ENCODE measurements at places on chromosomes 1 and 21.

GRCh38 chr1:193657552-193657951 is 471.1 kb upstream of the B3GALT2 start:
- DNase-seq: no peak

DNA sequence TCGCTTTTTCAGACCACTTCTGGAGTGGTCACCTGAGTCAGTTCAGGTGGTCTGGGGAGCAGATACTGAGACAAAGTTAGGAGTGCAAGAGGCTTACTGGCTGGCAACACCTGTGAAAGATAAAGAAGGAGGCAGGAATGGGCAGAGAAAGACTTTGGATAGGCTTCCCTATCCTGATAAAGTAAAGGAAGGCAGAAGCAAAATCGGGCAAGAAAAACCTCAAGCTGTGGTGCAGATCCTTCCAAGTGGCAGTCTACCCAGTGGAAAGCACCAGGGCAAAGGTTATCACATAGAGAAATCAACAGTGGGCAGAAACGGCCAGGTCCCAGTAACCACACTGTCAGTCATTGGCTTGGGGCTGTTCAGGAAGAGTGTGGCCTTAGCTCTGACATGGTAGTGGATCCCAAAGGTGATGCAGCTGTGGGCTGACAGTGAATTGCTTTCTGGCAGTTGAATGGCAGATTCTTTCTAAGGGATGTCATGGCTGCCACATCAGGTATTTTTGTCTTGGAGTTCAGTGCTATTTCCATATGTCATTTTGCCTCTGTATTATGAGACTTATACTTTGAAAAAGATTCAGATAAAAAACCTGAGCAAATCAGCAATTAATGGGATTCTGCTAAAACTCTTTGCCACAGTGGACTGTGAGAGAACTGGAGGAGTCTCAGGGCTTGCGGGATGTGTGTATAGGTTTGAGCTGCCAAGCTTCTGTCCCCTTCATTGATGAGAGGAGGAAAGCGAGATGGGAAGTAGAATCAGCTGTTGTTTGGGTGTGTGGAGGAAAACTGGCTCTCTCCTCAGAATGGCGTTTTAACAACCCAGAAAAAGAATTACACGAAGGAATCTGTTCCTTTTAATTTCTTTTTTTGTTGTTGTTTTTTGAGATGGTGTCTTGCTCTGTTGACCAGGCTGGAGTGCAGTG is 8.1 kb upstream of the CGN start:
- DNase-seq: no peak

DNA sequence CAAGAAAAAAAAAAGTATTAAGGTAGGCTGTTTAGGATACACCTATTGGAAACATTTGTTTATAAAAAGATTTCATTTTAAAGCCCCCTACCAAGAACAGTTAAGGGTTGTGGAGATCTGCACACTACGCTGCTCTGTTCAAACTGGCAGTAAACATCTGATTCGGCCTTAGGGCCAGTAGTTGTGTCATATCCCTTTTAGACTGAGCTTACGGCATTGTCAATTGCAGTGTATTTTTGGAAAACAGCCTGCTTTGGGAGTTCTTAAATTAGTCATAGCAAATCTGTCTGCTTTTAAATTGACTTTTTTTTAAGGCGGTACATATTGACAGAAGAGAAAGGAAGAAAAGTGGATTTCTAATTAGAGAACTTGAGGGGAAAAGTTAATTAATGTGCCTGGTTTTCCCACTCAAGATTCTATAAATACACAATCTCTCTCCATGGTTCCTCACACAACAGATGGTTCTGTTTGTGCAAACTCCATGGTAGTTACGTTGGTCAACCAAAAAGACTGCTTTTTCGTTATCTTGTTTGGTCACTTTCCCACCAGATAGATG is 1.7 kb upstream of the ELK4 start:
- DNase-seq: no peak

DNA sequence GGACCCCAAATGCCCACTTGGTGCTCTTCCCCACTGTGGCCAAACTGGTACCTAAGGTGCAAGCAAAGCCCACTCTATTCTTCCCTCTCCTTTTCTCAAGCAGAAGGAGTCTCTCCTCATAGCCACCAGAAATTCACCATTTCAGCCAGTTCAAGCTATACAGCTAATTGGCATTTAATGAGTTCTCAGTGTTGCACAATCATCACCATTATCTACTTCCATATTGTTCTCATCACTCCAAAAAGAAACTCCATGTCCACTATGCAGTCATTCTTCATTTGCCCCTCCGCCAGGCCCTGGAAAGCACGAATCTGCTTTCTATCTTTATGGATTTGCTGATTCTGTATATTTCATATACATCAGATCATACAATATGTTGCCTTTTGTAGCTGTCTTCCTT is 9.9 kb upstream of the ATG4C start:
- DNase-seq: no peak

DNA sequence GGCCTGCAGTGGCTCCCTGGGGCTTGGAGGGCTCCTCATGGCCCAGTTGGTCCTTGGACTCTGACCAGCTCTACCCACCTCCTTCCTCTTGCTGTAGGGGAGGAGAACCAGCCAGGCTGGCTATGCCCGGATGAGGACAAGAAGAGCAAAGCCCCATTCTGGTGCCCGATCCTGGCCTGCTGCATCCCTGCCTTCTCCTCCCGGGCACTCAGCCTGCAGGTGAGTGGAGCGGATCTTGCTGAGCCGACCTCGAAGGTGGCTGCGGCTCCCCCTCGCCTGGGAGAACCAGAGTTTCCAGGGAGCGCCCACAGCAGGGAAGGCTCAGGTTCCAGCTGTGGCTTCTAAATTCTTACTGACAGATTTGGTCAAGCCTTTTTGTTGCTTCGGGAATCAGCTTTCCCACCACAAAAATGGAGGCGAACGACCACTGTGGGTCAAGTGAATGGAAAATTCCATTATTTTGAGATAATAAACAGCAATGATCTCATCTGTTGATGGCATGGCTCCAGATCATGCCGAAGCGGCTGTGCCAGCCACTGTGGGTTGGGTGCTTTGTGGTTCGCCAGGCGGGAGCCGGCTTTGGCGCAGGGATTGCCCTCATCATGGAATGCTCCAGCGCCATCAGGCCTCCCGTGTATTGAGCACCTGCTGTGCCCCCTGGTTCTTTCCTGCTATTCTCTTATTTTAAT is 106.5 kb upstream of the ACTL8 start:
- DNase-seq: no peak

- no peak for DNase-seq
These were observed 9.1 kb downstream of the NES start for GRCh38 chr1:156667968-156668709.

GRCh38 chr1:180778782-180779398 is 133.8 kb upstream of the KIAA1614 start:
- no peak for DNase-seq

GRCh38 chr1:7145947-7146346 is 360.7 kb downstream of the CAMTA1 start:
- no peak for DNase-seq

DNA sequence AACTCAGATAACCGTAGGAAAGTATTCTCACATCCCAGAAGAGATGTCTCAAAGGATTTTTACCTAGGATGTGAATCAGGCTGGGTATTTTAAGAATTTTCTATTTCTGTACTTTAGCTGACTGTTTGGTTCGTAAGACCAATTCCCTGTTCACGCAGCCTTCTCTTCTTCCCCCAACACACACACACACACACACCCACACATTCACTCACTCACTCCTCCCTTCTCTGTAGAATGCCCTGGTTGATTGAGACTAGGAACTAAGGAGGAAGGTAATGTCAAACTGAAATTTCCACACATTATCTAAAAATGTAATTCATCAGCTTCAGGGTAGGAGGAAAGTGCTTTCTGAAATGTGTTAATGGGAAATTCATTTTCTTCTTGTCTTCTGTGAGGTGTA is 43.5 kb downstream of the ELAVL4 start:
- DNase-seq: no peak

- no peak for DNase-seq
These were observed 10.1 kb upstream of the ABCA4 start for GRCh38 chr1:94130851-94131595.

DNA sequence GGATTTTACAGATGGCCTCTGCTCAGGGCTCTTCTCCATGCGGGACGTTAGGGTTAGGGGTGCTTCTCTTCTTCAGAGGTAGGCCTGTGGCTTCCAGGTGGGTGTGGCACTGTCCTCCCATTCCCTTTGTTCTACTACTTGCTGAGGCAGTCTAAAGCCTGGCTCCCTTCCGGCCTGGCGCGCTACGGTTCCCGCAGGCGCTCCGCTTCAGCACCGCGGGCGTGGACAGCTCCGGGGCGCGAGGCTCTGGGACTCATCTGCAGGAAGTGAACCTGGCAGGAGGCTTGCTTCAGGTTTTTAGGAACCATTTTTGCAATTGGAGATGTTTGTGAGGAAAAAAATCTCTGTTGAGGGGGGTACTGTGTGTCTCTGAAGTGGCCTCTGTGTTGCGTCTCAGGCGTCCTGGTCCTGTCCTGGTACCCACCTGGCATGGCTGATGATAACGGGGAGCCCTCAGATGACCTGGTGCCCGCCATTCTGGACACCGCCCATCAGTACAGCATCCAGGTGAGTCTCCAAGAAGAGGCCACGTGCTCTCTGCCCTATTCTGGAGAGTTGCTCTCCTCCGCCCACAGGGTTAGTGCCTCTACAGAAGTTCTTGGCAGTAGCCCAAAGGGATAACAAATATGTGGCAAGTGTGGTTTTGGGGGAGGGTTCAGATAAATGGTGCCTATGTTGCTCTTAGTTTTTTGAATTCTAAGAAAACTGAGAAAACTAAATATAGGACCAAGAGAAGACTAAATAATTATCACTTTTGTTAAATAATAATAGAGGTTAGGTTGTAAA is 1.9 kb downstream of the MANEAL start:
- DNase-seq: peak; percentile 46

GRCh38 chr1:244545511-244545910 is 84.4 kb downstream of the CATSPERE start:
- no peak for DNase-seq

GRCh38 chr1:6259491-6260362 is 1.2 kb downstream of the GPR153 start:
- DNase-seq: peak; percentile 74

DNA sequence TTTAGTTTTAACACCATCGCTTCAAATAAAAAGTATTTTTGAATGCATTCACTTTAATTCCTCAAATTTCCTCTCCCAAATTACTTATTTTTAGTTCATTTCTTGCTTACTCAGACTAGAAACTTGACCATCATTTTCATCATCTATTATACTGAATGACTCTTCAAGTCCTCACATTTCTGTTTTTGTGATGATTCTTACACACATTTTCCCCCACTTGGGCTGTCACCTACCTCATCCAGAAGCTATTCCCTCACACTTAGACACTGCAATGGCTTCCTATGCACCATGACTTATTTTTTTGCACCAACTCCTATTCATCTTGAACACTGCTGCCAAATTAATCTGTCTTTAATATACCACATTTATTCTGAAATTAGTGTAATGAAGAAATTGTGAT is 239.6 kb upstream of the DUSP10 start:
- no peak for DNase-seq

DNA sequence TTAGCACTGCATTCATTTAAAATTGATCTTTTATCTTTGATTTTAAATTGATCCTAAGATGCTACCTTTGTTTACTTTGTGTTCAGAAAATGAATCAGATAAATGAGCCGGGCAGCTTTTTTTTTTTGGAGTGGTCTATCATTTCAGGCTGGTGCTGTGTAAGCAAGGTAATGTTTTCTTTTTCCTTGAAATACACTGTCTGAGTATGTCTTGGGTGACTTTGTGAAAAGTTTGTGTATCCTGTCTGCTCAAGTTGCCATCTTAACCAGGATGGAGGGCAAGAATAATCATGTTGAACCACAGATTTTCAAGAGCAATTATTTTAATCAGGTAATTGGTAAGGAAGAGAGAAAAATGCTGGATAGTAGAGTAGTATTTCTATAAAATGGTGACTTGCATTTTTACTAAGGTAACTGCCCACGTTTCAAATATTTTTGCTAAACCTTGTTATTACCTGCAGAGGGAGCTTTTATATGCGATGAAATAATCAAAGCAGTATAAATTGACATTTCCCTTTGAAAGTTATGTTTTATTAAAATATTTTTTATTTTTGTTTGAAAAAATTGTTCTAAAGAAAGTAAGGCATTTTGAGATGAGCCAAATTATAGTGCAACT is 11.1 kb downstream of the ADGRL2 start:
- no peak for DNase-seq

- no peak for DNase-seq
These were observed 69.7 kb upstream of the PDE9A start for GRCh38 chr21:42583477-42584295.

DNA sequence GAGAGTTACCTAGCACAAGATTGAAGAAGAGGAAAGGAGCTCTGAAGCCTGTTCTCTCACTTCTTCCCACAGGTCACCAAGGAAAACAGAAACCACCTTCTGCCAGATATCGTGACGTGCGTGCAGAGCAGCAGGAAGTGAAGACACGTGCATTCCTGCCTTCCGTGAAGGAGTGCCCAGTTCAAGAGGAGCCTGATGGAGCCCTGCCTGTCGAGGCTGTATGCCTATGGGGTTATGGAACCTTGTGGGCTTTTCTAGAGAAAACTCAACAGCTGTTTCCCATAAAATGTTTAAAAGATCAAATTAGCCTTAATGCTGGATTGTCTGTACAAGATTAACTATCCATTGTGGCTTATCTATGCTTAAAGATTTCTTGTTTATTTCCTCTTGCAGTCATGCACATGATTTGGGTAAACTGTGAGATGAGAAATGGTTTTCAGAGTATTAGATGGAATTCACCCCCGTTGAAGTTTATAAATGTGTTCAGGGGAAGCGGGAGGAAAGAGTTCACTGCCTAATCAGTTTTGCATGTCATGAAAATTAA is 27.8 kb downstream of the NTPCR start:
- no peak for DNase-seq

DNA sequence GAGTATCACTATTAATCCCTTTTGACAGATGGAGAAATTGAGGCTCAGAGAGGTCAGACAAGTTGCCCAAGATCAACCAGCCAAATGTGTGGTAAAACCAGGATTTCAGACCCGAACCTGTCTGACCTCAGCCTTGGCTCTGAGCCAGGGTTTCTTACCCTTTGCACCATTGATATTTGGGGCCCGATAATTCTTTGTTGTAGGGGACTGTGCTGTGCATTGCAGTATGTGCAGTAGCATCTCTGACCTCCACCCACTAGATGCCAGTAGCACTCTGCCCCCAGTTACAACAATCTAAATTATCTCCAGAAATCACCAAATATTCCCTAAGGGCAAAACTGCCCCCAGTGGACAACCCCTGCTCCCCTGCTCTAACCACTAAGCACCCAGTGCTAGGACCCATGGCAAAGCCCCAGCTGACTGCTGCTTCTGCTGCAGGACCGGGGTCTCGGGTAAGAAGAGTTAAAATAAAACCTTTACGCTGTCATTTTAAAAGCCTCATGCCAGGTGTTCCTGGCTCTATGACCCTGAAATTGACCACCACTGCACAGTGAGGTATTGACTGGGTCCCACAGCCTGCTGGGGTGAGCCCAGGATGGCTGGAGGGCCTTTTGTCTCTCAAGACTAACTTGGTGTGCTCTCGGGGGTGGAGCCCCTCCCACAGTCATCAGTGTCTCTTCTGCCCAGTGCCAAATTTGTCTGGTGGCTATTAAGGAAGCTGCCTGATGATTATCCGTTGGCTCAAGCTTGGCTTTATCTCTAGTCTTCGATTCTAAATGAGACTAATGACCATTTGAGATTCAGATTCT is 5.6 kb upstream of the MAN1C1 start:
- DNase-seq: no peak
